ENCODE measurements at places on chromosomes 7 and 10.

DNA sequence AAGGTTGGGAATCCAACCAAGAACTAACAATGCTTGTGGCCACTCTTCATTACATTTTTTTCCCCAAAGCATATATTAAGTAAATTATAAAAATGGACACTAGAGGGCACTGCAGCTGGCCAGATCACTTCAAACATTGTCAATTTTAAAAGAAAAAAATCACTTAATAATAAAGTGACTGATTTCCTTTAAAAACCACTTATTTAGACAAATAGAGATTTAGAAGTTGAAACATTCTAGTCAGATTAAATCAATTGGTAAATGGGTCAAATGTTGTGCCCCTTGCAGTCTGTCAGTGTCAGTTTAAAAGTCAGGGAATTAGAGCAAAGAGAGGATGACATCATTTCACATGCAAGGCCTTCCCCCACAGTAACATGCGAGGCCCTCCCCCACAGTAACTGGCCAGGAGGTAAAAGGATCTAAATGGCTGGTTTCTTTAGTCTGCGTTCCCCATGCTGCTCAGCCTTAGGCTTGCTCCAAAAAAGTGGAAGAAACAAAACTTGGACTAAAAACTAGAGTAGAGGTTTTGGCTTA, 177.9 kb downstream of the SKAP2 start:
- no peak for DNase-seq

GRCh38 chr7:30403477-30403876, 75.1 kb downstream of the NOD1 start:
- no peak for DNase-seq

DNA sequence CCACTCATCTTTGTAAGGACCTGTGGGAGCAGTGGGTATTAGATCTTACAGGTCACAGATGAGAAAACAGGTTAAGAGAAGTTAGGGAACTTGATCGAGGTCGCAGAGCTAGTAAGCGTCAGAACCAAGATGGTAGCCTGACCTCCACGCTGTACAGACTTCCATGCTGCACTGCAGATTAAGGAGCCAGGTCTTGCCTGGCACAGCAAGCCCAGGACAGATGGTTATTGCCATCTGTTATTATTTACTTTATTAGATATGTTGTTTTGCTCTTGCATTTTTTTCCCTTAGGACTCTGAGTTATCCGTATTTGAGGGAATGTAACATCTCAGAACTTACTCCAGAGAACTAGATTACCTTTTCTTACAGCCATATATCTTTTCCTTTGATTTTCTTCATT, 147.2 kb downstream of the NSUN6 start:
- DNase-seq: no peak

- no peak for DNase-seq
Measured at GRCh38 chr10:95820363-95820762, 64.4 kb downstream of the ENTPD1 start.

DNA sequence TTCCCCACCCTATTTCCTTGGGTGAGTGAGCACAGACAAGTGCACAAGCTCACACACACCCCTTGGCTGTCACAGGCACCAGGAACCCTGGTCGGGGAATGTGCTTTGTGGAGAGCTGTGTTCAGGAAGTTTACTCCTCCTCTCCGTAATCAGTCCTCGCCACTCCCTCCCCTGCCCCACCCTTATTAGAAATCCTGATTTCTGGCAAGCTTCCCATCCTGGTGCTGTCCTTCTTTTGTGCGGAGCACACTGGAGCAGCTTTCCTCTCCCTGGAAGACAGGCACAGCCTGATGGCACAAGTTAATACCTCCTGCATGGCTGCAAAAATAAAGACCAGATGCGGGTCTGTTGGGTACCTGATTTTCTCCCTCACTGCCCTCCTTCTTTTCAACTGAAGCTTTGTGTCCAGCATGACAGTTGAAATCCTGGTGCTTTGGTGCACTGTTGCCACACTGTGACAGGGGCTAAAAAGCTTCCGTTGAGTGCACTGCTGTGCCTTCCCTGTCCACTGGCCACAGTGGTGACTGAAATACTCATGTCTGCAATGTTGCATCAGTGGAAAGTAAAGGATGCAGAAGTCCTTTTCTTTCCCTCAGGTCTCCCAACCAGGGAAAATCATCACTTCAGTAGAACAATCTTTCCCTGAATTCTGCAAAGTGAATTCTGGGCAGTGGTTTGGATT, 55.0 kb downstream of the LRRC4 start:
- no peak for DNase-seq

DNA sequence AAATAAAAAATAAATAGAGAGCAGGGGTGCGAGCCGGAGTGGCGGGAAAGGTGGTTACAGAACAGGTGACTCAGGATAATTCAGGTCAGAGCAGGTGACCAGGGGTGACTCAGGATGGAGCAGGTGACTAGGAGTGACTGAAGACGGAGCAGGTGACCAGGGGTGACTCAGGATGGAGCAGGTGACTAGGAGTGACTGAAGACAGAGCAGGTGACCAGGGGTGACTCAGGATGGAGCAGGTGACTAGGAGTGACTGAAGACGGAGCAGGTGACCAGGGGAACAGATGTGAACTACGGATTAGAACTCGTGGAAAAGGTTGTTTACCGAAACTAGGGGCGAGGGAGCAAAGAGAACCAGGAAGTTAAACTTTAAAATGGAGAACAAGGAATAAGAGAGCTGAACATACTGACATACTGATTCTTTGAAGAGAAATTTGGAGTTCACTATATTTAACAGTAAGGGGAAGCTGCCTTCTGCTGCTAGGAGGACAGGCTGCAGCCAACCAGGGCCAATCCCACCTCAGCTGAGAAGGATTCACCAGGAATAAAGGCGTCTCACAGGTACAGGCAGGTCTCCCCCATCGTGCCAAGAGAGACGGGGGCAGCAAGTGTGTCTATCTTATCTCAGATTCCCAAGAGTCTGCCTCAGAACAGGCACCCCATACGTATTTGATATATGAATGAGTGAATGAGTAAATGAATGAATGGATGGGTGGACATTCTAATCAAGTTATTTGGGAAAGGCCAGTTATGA, 101.3 kb downstream of the CPXM2 start:
- DNase-seq: no peak

All from stimulated activated CD4-positive, alpha-beta T cell treated with anti-CD3 and anti-CD28 coated beads, Interleukin-12 subunit alpha, Interleukin-12 subunit beta, amount 100 ng/mL, for 24 hours (primary cell).